ENCODE measurements at places on chromosomes 13 and 19. TPM values are rescaled to one million over a fixed set of nuclear protein-coding genes. Genes with fewer than 3 reads are reported as not detected.

DNA sequence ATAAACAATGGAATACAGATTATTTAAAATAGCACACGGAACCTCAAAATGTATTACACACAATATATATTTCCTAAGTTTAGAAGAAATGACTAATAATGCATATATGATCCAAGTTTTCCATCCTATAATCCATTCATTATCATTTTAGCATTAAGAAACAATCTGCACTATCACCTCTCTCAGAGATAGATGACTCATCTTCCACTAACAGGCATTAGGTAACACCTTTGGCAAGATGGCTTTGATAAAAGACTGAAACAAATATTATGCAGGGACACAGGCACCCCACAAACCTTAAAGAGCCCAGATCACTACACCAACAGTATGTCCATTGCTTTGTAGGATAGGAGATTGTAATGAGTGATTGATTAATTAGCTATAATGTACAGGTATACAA is 4.1 kb downstream of the ENOX1 start:
- no peak for DNase-seq

DNA sequence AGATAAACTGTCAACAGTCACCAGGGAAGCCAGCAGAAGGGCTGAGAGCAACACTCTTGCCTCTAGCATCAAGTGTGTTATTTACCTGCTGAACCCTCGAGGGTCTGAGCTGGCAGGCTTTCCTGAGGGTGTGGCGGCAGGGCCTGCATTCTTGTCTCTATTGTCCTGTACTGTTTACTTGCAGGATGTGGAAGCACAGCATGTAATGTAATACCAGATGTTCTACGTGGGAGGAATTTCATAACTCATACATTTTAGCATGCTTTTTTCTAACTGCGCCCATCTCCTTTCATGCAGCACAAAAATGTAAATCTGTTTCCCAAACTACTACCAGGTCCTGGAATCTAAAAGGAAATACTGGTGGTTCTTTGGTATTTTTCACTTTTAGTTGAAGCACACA is 153.1 kb downstream of the RGCC start:
- DNase-seq, result no peak

DNA sequence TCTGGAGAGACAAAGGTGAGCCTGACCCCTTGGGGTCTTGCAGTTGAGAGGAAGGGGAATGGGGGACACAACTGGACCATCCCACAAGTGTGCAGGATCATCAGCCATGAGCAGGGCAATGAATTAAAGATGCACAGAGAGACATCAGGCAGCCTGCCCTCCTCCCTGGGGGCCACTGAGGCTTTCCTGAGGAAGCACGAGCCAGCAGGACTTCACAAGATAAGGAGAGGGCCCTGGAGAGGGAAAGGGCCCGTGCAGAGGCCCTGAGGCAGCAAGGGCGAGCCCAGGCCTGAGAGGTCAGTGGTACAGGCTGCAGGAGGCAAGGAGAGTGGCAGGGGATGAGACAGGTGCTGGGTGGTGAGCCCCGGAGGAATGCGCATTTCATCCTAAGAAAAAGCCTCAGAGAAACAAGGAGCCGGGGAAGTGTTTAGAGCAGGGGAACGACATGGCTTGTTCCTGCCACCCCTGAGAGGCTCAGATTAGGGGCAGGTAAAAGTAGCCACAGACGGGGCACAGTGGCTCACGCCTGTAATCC is 9.0 kb upstream of the PRKD2 start:
- no peak for DNase-seq

DNA sequence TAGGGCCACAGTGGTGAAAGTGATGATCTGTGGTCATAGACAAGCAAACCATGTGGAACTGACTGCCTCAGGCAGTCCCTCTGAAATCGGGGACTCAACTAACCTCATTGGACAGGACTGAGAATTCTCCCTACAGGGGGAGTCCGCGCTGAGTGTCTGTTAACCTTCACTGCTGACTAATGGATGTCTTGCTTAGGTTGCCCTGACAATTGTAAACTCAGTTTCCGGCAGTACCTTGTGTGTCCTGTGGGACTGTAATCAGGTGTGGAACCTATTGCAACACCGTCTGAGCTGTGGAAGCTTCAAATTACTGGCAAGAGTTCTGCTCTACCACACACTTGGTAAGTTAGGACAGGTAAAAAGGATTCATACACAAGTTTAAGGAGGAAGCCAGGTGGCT is 21.8 kb downstream of the ZNF77 start:
- DNase-seq, result no peak

DNA sequence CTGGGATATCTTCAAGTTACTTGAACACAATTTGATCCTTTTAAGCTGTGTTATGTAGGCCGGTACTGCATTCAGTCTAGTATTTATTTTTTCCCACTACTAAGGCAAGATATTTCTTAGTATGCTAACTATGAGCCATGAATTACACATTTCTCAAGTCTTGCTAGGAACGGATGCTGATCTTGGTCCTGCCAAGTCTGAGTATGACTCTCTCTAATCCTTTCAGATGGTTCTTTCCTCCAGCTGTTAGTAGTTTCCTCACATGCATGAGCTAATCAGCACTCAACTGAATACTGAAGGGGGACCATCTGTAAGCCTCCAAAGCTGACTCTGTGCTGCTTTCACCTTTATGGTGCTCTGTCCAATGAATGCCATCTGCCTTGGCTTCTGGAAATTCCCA is 460.3 kb downstream of the KCTD12 start:
- no peak for DNase-seq

DNA sequence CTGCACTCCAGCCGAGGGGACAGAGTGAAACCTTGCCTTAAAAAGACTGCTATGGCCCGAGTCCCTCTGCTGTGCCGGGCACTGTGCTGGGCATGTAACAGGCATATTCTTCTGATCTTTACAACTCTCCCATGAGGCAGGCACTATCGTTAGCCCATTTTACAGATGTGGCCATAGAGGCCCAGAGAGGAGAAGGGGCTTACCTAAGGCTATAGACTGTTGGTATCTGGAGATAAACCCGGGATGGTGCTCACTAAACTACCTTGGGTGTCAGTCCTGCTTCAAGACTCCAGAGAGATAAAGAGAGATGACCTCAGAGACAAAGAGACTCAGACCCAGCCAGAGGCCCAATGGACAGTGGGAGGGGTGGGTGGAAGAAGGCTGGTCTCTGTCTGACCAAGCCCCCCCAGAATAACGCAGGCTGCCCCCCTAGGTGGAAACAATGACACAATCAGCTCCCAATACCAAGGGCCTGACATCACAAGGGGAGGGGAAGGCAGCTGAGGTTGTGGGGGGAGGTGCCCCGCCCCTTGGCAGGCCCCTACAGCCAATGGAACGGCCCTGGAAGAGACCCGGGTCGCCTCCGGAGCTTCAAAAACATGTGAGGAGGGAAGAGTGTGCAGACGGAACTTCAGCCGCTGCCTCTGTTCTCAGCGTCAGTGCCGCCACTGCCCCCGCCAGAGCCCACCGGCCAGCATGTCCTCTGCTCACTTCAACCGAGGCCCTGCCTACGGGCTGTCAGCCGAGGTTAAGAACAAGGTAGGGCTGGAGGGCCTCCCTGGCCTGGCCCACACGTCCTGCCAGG is at the start of gene CNN1:
Gene CNN1 (plus strand): TSS at position 620 of the 805 bp plus-strand sequence. CDS start 77 bp downstream, at position 697.
- DNase-seq, result no peak

GRCh38 chr13:52997951-52998876 is 30.4 kb upstream of the OLFM4 start:
- DNase-seq, result no peak

- no peak for DNase-seq
Observed at GRCh38 chr13:66345518-66345810, 884.7 kb downstream of the PCDH9 start.

DNA sequence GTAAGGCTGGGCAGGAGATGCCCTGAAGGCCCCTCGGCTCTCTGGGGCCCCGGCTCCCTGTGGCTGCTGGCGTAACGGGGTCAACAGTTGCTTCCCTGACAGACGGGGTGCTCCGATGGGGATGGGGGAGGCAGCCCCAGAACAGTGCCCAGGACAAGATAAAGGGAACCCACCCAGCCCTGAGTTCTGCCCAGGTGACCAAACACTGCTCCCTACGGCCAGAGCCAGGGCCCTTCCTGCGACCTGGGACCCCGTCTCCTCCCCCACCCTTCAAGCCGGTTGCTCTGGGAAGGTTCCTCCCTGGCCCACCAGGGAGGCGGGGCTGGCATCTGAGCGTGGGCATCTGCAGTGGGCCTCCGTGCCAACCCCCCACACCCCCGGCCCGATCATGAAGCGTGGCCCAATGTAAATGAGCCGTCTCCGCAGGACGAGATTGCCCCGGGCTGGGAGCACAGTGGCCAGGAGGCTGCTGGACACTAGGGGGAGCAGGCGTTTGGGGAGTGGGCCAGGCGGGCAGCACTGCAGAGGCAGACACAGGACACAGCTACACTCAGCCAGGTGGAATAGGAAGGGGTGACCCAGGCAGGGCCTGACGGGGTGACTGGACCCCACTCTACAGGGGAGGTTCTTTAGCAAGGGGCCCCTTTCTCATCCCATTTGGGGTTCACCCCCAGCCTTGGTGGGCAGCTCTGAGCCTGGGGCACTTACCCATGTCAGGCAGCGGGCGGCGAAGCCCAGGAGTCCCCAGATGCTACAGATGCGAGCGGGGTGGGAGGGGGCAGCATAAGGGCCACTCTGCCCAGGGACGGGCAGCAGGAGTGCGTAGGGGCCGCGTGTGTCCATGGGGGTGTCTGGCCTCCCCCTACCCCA is 1.2 kb upstream of the NKPD1 start:
- DNase-seq, result no peak

DNA sequence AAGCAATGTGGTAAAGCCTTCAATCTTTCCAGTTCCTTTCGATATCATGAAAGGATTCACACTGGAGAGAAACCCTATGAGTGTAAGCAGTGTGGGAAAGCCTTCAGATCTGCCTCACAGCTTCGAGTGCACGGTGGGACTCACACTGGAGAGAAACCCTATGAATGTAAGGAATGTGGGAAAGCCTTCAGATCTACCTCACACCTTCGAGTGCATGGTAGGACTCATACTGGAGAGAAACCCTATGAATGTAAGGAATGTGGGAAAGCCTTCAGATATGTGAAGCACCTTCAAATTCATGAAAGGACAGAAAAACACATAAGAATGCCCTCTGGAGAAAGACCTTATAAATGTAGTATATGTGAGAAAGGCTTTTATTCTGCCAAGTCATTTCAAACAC is 15.6 kb upstream of the ZNF763 start:
- no peak for DNase-seq

Gene SLC10A2
- total RNA-seq, result not detected

Gene ZNF878
- not detected for total RNA-seq

- DNase-seq, result no peak
Observed at GRCh38 chr19:18790566-18791314, at the start of gene COMP. COMP (minus strand) TSS chr19:18791305; CDS start chr19:18791269, 36 bp downstream.

DNA sequence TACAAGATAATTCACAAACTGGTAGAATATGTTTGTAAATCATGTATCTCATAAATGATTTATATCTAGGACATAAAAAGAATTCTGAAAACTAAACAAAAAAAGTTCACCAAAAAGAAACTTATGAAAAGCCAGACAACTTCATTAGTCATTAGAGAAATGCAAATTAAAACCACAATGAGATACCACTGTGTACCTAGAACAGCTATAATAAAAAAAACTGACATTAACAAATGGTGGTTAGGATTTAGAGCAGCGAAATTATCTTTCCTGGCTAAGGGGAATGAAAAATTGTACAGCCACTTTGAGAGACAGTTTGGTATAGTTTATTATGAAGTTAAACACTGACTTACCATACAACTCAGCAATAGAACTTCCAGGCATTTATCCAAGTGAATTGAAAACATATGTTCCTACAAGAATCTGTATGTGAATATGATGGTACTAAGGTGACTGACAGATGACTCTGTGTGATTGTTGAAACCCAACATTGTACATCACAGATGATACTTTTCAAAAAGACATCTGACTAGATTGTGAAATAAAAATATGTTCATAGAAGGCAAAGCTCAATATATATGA is 41.8 kb downstream of the UGGT2 start:
- DNase-seq, result no peak

GRCh38 chr13:36341718-36342117 is 4.5 kb downstream of the SPART start:
- no peak for DNase-seq

Gene PLPP2
- 0.85 TPM for total RNA-seq

DNA sequence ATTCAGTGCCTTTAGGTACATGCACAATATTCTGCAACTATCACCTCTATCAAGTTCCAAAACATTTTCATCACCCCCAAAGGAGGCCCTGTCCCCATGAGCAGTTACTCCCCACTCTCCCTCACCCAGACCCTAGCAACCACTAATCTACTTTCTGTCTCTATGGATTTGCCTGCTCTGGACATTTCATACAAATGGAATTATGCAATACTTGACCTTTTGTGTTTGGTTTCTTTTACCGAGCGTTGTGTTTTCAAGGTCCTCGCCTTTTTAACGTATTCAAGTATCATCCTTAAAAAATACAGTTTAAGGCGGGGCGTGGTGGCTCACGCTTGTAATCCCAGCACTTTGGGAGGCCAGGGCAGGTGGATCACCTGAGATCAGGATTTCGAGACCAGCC is 159.7 kb downstream of the IER2 start:
- DNase-seq, result no peak

GRCh38 chr13:101492251-101492910 is 39.9 kb downstream of the ITGBL1 start:
- no peak for DNase-seq

DNA sequence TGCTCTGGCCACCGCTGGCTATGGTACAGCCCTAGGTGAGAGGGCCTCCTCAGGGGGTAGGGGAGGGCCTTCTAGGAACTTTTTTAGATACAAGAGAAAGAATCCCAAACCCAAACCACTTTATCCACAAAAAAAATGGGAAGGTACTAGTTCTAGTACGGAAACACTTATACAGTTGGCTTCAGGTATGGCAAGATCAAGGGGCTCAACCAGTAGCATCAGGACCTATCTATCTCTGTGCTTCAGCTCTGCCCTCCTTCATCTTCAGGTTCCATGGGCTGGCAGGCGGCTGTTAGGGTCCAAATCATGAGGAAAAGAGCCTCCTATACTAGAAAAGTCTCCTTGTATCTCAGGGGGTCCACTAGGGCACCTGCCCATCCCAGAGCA is 1.8 kb downstream of the MRI1 start:
- DNase-seq, result no peak

DNA sequence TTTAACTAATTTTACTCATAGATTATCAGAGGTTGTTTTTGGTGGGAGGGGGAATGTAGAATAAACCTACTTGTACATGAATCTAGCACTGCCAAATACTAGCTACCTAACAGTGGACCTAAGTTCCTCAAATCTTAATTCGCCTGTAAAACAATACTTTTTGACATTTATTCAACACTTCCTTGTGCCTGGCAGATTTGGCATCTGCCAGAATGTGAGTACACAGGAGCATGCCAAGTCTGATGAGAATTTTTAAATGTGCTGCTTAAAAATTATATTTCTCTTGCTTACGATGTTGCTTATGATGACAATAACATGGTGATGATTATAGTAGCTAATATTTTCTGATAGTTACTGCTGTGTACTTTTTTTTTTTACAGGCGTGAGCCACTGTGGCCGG is 240.2 kb upstream of the STARD13 start:
- no peak for DNase-seq

- DNase-seq, result no peak
Observed at GRCh38 chr13:40192452-40192851, 474.0 kb downstream of the FOXO1 start.

Gene DAND5
- total RNA-seq, result not detected

Gene WBP4
- 5.1 TPM for total RNA-seq

- no peak for DNase-seq
Observed at GRCh38 chr19:14718522-14719116, 28.8 kb downstream of the ZNF333 start.
